ENCODE measurements at places on chromosomes 1 and 21. TPM values are rescaled to one million over a fixed set of nuclear protein-coding genes. Genes with fewer than 3 reads are reported as not detected.
A peak's percentile ranks its signal among the peaks of the same experiment; 100 is the strongest.

- DNase-seq = no peak
These were observed 16.0 kb downstream of the S100A11 start for GRCh38 chr1:152020849-152021248.

The CFAP107 gene
- total RNA-seq = not detected

GRCh38 chr1:59419361-59420140, 122.7 kb downstream of the FGGY start:
- no peak for DNase-seq

GRCh38 chr1:16727190-16728111, 12.9 kb upstream of the RNU1-4 start:
- peak; percentile 91 for DNase-seq

The MCM3AP gene
- total RNA-seq = 60.2 TPM

DNA sequence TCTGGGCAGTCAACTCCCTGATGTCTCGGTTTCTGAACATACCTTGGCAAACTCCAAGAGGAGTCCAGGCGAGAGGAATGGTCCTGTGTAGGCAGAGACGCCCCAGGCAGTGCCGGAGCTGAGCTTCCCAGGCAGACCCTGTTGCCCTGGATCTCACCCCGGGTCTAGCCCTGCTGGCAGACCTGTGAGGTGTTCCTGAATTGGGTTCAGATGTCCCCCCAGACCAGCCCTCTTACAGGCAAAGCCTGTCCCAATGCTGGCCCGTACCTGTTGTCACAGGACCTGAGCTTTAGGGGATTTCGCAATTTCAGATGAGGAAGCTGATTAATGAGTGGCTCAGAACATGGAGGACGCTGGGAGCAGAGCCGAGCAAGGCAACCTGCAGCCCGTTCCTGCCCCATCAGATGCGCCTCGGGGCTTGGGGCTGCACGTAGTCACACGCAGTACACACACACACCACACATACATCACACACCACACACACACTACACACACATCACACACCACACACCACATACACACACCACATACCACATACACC, 38.5 kb upstream of the PDE9A start:
- DNase-seq = peak; percentile 36

DNA sequence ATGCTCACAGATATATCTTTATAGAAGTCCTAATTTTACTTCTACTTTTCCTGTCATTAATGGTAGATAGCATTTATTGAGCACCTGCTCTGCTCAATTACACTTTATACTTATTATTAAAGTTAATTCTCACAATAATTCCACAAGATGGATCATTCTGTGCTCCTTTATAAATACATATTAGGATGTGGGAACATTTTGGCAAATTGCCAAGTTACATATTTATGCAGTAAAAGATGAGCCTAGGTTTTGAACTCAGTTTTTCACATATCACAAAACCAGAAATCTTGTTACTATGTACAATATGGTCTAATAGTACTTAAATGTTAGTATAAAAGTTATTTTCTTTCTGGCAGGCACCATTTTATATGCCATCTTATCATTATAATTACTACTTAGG, 895.0 kb upstream of the B3GALT2 start:
- no peak for DNase-seq

GRCh38 chr1:210201681-210202080, 30.9 kb upstream of the SERTAD4 start:
- no peak for DNase-seq

DNA sequence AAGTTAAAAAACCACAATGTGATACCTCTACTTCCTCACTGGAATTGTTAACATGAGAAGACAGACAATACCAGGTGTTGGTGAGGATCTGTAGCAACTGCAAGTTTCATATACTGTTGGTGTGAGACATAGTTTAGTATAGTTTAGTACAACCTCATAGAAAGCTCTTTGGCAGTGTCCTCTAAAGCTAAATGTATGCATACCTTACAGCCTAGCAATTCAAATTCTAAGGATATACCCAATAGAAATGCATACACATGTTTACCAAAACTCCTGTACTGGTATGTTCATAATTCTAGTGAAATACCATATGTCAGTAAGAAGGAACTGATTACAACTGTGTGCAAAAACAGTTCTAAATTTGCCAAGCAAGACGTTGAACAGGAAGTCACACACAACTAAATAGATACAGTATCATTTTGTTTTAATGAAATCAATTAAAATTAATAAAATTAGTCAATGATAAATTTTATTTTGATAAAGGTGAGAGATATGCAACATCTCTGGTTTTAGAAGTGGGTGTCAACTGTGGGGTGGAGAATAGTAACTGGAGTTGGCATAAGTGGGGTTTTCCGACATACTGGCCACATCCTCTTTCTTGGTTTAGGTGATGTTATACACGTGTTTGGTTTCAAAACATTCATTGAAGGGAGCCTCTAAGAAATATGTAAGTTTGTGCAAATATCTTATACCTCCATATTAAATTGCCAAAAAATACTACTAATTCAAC, 450.7 kb downstream of the PTPRC start:
- no peak for DNase-seq

GRCh38 chr1:182869241-182869666, 30.1 kb downstream of the DHX9 start:
- no peak for DNase-seq

DNA sequence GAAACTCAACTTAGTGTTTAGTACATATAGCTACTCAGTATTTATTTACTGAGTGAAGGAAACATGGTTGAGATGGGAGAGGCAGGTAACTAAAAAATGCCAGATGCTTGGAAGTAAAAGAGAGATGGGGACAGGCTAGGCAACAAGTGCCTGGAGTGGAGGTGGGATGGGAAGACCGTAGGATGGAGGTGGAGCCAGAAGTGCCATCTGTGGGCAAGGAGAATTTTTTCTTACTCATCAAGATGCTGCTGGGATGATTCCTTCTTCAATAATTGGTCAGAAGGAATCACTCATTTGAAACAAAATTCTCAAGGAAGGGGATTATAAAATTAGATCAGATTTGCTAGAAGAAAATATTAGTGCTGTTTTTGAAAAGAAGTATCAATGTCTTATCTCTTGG, 72.9 kb downstream of the IFI44 start:
- no peak for DNase-seq

- no peak for DNase-seq
These were observed 31.6 kb downstream of the UTS2 start for GRCh38 chr1:7821282-7821681.

The TSSK3 gene
- total RNA-seq = 2.6 TPM

DNA sequence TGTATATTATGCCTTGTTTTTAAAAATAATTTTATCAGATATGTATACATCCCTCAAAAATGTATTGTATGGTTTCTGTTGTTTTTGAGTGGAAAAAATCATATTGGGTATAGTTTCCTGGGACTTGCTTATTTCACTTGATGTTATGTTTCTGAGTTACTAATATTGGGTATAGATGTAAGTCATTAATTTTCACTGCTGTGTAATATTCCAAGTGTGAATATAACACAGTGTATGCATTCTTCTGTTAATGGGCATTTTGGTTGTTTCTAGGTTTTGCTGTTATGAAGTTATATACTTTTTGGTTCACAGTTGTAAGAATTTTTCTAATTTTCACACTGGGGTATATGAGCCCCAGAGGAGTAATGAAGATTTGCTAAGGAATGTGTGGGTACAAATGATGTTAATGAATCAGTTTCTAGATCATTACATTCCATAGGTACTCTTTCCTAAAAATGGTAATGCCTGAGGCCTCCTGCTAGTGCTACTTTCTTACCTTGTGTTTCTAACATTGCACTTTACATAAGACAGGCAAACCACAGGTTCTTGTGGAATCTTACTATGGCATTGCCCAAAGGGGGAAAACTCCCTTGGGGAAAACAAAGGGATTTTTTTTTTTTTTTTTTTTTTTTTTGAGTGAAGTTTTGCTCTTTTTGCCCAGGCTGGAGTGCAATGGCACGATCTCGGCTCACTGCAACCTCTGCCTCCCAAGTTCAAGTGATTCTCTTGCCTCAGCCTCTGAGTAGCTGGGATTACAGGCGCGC, 3.2 kb downstream of the TTC3 start:
- DNase-seq = no peak

The SPOCD1 gene
- 23.0 TPM for total RNA-seq

The CR1L gene
- total RNA-seq = not detected

The SPRR2E gene
- not detected for total RNA-seq

- DNase-seq = no peak
These were observed 30.2 kb downstream of the NCMAP start for GRCh38 chr1:24586119-24586518.

GRCh38 chr1:2386636-2387611, 4.4 kb downstream of the MORN1 start:
- DNase-seq = peak; percentile 67

DNA sequence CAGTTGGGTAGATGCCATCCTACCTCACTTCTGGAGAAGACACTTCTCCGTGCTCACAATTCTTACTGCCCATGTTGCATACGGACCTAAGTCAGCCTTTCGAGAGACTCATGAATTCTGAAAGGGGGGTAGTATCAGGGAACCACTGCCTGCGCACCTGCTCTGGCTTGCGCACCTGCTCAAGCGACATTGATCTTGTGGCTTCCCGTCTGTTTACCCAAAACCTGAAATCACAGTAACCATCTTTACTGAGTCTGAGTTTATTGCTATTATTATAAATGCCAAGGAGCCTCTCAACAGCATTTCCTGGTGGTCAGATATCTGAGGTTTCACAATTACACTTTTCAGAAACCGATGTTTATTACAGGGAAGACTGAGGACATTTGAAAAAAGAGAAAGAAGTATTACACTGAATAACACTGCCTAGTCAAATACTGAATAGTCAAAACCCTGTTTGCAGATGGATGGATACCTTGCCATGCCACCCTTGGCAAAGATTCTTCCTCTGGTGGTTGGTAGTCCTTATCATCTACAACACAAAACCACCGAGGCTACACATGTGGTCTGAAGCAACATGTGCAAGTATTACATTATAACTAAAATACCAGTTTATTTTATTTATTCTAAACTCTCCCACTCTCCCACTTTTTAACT, 208.7 kb downstream of the SIPA1L2 start:
- no peak for DNase-seq

DNA sequence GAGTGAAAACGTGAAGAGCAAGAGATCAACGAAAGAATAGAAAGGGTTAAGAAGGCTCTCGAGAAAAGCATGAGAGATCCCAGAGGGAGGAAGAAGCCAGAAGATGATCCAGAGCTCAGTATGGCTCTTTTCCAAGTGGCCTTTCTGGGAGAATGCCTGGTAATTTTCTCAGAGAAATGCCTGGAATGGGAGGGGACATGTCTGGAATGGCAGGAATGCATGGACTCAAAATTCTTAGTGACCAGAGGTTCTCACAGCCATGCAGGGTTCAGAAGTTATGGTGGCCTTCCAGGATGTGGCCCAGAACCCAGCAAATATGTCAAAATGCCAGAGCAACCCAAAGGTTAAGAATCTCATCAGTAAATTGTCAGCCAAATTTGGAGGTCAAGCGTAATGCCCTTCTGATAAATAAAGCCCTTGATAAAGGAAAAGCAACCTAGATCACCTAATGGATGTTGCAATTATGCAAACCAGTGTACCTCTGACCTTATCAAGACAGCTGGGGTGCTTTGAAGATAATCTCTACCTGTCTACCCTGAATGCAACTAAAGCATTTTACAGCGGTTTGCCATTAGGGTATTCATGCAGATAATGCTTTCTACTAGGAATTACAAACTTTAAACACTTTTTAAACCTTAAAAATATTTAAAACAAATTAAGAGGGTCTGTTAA, 53.1 kb downstream of the NBPF6 start:
- DNase-seq = no peak

DNA sequence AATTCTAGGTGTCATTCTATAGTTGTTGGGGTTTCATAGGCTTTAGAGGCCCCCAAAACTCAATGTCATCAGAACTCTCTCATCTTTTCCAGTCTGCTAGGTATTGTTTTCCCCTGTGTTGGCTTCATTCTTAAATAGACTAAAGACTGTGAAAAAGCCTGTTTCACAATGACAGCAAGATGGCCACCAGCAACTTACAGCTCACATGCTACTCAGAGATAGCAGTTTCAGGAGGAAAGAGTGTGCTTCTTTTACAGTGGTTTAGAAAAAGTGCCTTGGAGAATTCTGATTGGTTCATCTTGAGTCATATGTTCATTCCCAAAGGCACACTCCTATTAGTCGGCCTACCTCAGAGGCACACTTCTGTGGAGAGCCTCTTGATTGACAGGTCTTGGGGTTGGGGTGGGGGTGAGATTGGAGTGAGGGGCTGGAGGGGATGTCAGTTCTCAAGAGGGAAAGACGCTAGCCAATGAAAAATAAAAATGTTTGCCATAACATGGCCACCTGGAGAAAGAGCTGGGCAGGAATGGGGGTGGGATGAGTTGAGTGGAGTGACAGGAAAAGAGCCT, 8.5 kb downstream of the IL23R start:
- no peak for DNase-seq

GRCh38 chr1:214031267-214031650, 43.5 kb downstream of the PROX1 start:
- no peak for DNase-seq

DNA sequence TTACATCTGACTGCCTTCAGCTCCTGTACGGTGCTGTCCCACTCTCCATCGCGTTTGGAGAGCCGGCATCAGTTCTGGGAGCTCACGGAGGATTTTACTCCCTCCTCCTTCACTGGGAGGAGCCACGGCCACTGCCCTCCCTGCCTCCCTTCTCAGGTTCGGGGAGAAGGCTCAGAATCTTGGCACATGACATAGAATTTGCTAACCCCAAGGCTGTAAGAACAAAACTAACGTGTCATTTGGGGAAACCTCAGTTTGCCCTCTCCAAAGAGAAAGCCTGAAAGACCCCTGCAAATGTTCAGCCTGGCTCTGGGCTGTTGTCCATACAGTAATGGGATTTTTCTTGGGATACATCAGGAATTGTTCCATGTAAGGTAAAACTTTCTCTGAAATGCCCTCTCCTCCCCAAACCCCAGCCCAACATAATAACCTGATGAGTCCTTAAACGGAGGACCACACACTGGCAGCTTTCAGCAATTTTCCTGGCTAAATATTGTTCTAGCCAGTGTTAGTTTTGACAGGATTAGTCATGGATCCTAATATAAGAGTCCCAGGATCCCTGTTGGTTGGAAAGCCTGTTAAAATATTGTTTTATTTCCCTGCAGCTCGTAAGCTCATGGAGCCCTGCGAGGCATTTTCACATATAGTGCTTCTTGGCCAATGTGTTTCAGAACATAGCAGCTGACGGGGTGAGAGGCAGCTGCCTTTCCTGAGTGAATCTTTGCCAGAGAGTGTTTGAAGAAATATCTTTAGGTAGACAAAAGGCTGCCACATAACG, 98.8 kb downstream of the RHOU start:
- no peak for DNase-seq

DNA sequence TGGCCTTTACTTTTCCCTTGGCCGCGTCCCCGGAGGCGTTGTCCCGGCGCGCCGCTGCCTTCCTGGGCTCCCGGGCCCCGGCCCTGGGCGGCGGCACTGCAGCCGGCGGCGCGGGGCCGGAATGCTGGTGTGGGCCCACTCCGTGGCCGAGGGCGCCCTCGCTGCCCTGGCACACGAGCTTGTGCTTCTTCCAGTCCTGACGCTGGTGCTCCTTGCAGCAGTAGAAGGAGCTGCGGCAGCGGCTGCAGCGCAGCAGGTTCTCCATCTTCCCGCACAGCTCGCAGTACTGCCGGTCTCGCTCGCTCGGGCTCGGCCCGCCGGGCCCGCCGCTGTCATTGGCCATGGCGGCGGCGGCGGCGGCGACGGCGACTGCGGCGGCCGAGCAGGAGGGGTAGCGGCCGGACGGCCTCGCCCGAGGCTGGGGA, 529 bp downstream of the EGLN1 start:
- peak; percentile 86 for DNase-seq

All from posterior vena cava (tissue), 2 donors.